ENCODE measurements at places on chromosomes 11 and 22.

GRCh38 chr11:66428933-66429332 lies 8.1 kb downstream of the NPAS4 start:
- no peak for DNase-seq

DNA sequence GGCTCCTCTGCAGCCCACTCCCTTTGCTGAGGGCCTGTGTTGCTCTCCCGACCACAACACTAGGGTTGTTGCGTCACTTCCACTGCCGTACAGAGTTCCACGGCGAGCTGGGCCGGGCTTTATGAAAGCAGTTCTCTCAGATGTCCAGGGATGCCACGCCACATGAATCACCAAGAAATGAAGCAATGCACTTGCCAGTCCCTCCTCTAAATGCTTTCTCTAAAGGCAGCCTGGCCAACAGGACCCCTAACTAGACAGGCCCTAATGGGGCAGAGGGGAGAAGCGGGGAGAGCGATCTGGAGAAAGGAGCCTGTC lies 188.7 kb downstream of the CTTN start:
- DNase-seq = no peak

DNA sequence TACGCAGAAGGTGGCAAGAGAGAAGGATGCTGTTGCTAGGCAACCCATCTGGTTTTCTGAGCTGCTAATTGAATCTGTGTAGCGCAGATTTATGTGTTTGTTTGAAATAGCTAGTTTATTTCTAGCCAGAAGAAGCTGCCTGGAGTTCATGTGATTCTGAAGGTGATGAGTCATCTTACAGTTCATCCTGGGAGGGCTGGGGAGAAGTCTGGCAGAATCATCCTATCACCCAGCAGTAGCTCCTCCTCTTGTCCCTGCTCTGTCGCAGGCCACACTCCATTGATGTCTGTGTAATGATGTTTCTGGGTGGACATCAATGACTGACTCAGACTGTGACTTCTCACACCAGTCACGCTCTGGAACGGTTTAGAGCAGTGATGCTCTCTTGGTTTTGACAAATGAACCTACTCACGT lies 4.8 kb upstream of the FBXO7 start:
- no peak for DNase-seq

DNA sequence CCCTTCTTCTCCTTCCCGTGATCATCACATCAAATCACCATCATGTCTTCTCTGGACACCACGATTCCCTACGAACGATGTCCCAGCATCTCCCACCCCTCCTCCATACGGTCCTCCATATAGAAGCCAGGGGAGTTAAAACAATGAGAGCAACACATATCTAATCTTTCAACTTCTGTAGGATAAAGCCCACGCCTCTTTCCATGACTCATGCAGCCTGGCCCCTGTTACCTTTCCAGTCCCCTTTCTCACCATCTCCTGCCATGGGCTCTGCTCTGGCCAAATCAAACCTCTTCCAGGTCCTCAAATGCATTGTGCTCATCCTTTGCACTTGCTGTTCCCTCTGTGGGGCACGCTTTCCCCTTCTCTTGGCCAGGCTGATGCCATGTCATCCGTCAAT lies 23.6 kb downstream of the RPS6KA4 start:
- DNase-seq = no peak

GRCh38 chr11:123301013-123301591 lies 106.1 kb upstream of the CLMP start:
- DNase-seq = no peak

GRCh38 chr11:121610706-121611105 lies 157.9 kb upstream of the SORL1-AS1 start:
- DNase-seq = no peak

DNA sequence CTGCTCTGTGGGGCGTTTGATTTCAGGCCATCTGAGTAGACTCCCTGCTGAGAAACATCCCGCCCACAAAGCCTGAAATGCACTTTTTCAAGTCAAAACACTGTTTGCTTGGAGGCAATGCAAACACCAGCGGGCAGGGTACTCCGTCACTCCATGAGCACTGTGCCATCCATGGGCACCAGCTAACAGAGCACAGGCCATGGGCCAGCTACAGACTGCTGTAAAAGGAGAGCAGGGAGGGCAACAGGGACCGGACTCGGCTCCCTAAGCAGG lies 16.6 kb upstream of the EFCAB6 start:
- DNase-seq = no peak

DNA sequence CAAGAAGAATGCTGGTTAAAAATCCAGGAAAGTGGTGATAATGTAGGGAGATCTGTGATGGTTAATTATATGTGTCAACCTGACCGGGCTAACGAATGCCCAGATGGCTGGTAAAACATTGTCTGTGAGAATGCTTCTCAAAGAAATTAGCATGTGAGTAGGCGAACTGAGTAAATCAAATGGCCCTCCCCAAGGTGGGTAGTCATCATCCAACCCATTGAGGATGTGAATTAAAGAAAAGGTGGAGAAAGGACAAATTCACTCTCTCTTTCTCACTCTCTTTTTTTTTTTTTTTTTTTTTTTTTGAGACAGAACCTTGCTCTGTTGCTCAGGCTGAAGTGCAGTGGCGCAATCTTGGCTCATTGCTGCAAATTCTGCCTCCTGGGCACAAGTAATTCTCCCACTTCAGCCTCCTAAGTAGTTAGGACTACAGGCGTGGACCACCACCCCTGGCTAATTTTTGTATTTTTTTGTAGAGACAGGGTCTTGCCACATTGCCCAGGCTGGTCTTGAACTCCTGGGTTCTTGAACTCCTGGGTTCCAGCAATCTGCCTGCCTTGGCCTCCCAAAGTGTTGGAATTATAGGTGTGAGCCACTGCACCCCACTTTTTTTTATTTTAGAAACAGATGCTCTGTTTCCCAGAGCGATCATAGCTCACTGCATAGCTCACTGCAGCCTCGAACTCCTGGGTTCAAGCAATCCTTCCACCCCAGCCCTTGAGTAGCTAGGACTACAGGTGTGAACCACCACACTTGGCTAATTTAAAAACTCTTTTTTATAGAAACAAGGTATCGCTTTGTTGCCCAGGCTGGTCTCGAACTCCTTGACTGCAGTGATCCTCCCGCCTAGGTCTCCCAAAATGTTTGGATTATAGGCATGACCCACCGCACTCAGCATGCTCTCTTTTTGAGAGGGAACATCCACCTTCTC lies 22.0 kb upstream of the P2RY6 start:
- peak; percentile 29 for DNase-seq

All from aorta (tissue), 5 donors.